ENCODE measurements at places on chromosomes 2 and 18.

DNA sequence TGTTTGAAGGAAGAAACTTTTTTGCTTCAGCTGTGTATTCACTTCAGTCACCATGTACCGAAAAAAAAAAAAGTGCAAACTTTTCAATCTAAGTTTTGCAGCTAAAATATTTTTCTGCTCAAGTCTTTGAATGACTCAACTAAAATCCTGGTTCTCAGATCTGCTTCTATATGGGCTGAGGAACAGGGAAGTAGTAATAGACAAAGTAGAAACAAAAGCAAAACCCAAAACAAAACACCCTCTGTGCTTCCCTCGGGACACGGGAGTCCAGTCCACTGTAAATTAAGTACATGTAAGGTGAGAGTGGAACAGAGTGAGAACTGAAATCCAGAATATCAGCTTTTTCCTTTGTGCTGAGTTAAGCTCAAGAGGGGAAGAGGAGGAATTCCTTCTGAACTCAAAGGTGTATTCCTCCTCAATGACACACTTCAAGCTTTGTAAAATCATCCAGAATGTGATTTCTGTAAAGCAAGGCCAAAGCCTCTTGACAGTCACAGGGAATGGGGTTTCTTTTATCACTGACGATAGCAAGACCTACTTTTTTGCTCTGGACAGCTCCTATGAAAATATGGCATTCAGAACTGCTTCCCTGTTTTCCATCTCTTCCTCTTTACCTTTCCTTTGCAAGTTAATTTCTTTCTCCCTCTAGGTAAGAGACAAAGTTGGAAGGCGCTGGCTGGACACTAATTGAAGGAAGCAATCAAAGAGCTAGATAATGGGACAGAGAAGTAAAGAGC is 433.5 kb upstream of the MMADHC start:
- DNase-seq: no peak

- DNase-seq: no peak
Measured at GRCh38 chr2:220473611-220474010, 846.2 kb downstream of the SLC4A3 start.

DNA sequence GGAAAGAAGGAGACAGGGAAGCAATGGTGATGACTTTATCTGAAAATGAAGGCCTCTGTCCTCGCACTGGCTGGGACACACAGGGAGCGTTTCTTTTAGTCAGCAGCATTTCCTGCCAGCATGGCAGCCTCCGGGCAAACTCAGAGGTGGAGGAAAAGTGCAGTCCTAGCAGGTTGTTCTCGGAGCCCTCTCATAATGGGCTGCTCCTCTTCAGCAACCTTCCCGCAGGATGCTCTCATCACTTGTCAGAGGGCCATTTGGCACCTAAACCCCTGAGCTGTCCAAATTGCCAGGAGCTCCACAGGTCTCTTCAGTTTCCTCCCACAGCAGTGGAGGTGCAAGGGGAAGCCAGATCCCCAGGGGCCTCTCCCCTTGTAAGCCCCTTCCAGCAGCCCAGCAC is 6.2 kb downstream of the STK39 start:
- DNase-seq: no peak

GRCh38 chr18:77105028-77105427 is 27.6 kb downstream of the MBP start:
- no peak for DNase-seq

DNA sequence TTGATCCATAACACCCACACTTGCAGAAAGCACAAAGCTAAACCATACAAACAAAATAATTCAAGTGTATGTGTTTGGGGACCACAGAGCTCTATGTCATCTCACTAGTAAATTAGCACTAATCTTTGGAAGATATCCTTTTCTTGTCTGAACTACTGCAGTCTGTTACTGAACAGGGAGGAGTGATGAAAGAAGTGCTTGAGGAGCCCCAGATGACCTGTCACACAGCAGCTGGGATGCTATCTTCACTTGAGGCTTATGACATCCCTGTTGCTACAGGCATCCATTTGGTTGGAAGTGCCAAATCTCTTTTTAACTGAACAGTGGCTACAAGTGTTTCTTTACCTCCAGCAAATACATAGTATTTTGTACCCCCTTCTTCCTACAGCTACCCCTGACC is 386.3 kb upstream of the CHAC2 start:
- DNase-seq: no peak

Data from stimulated activated CD4-positive, alpha-beta T cell treated with anti-CD3 and anti-CD28 coated beads, Interleukin-1b, Interleukin-23, amount 100 ng/mL, for 4 hours (primary cell).